Ureter (tissue), 1 donor: ENCODE measurements at places on chromosomes 2 and 18. TPM values are rescaled to one million over a fixed set of nuclear protein-coding genes. Genes with fewer than 3 reads are reported as not detected.

The GPBAR1 gene
- 1.5 TPM for total RNA-seq

The GPR45 gene
- not detected for total RNA-seq

The SMCHD1 gene
- 83.8 TPM for total RNA-seq

The PTPRN gene
- not detected for total RNA-seq

The CCDC138 gene
- total RNA-seq = 8.9 TPM

The ANKRD23 gene
- total RNA-seq = 10.2 TPM

The LRRC30 gene
- total RNA-seq = not detected

The ACYP2 gene
- 22.9 TPM for total RNA-seq

The MALT1 gene
- total RNA-seq = 27.5 TPM

The SLC9A4 gene
- total RNA-seq = 23.5 TPM

The GKN2 gene
- total RNA-seq = not detected

The METAP1D gene
- 15.4 TPM for total RNA-seq

The KCNK3 gene
- 9.2 TPM for total RNA-seq

The TMEM87B gene
- 51.0 TPM for total RNA-seq
